Activated T-helper 17 cell treated with anti-CD3 and anti-CD28 coated beads, Interleukin-2, amount 50 U/mL, for 72 hours (primary cell): ENCODE measurements at places on chromosomes 4 and X.
A peak's percentile ranks its signal among the peaks of the same experiment; 100 is the strongest.

- H3K4me3 ChIP-seq: no peak overlapping the region
- H3K27me3 ChIP-seq: no peaks in the 10 kb centered on the region
- no peak for ATAC-seq
- no peak overlapping the region for H3K27ac ChIP-seq
- H3K36me3 ChIP-seq: no peaks in the 10 kb centered on the region
- H3K4me1 ChIP-seq: no peaks in the 10 kb centered on the region
Observed at GRCh38 chrX:108297290-108297689, 140.9 kb downstream of the COL4A6 start.

DNA sequence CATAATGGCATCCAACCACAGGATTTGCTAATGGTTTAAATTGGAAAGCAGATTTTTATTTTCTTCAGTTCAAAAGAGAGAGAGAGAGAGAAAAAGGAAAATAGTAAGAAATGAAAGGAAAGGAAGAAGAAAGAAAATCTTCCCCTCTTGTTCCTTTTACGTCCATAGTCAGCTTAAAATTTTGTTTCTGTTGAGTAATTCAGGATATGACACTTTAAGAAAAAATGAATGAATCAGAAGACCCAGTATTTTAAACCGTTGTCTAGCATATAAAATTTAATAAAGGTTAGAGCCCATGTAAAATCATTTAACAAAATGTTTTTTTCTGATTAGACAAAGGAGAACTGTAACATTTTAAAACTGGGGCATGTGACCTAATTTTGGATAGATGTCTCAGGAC lies 391.8 kb upstream of the EPHA5 start:
- H3K4me1 ChIP-seq: no peaks in the 10 kb centered on the region
- no peak overlapping the region for H3K27ac ChIP-seq
- ATAC-seq: no peak
- H3K36me3 ChIP-seq: no peaks in the 10 kb centered on the region
- H3K4me3 ChIP-seq: no peak overlapping the region

- H3K27ac ChIP-seq: no peak overlapping the region
- no peak for ATAC-seq
- peaks cover 21% of the 10 kb centered on the region for H3K27me3 ChIP-seq
- no peak overlapping the region for H3K4me3 ChIP-seq
Observed at GRCh38 chr4:140004549-140004895, 149.5 kb downstream of the MAML3 start.

DNA sequence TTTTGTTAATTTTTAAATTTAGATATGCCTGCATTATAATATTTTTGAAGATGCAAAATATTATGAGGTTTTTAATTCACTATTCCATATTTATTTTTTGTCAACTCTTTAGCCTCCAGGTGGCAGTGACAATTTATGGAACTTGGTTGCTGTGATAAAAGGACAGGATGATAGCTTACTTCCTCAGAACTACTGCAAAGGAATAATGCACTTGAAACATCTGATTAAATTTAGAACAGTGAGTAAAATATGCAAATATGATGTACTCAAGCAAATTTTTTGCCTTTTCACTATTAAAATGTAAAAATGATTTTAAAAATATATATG lies 45.1 kb downstream of the SPATA4 start:
- H3K4me3 ChIP-seq: no peak overlapping the region
- H3K27me3 ChIP-seq: no peaks in the 10 kb centered on the region
- H3K27ac ChIP-seq: no peak overlapping the region
- H3K4me1 ChIP-seq: no peaks in the 10 kb centered on the region
- no peaks in the 10 kb centered on the region for H3K36me3 ChIP-seq
- no peak for ATAC-seq

GRCh38 chrX:151736685-151737084 lies 2.1 kb downstream of the CNGA2 start:
- H3K27ac ChIP-seq: no peak overlapping the region
- no peaks in the 10 kb centered on the region for H3K4me1 ChIP-seq
- no peak for ATAC-seq
- H3K36me3 ChIP-seq: no peaks in the 10 kb centered on the region
- H3K27me3 ChIP-seq: peaks cover 19% of the 10 kb centered on the region

- H3K36me3 ChIP-seq: no peaks in the 10 kb centered on the region
- no peak for ATAC-seq
- H3K27me3 ChIP-seq: no peaks in the 10 kb centered on the region
Observed at GRCh38 chr4:158783785-158784184, 15.0 kb downstream of the FNIP2 start.

GRCh38 chrX:10851809-10852208 lies 231.4 kb upstream of the MID1 start:
- no peaks in the 10 kb centered on the region for H3K36me3 ChIP-seq
- no peaks in the 10 kb centered on the region for H3K4me1 ChIP-seq
- H3K27me3 ChIP-seq: no peaks in the 10 kb centered on the region
- H3K27ac ChIP-seq: no peak overlapping the region
- no peak overlapping the region for H3K4me3 ChIP-seq
- no peak for ATAC-seq

DNA sequence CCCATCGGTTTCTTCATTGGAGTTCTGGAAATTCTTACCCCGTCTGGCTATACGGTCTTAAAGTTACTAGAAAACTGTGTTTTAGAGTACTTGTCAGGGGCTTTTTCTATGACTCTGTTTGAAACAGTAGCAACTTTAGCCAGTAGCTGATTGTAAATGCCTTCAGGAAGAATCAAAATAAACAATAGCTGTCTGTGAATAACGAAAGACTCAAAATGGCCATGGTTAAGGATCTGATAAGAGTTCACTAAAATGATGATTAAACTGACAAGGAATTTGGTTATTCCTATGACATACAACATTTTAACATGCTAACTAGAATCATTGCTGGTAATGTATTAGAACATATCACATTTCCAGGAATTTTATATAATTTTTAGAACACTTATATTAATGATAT lies 191.0 kb downstream of the EVC2 start:
- no peaks in the 10 kb centered on the region for H3K4me1 ChIP-seq
- no peaks in the 10 kb centered on the region for H3K36me3 ChIP-seq

DNA sequence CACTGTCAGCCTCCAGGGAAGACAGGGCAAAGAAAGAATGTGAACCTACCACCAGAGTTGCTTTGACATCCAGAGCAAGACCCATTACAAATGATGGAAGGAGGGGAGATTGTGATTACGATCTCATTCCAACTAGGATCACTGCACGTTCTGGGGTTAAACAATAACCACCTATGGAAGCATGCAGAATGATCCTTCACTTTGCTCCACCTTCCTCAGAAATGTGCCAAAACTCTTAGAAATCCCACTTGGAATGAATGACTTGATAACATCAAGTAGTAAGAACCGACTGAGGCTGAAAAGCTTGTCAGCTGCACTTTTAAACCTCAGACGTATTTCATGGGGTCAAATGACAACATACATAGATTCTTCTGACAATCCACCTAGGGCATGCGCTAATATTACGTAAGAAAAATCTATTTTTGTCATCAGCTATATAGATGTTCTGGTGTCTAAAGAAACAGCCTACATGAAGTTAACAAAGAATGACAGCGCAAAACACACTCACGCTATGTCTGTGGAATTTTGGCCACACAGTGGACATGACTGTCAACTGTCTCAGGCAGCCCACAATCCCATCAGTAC lies 3.5 kb upstream of the STS start:
- no peak for ATAC-seq
- peaks cover 5% of the 10 kb centered on the region for H3K4me1 ChIP-seq
- H3K36me3 ChIP-seq: peaks cover 6% of the 10 kb centered on the region

GRCh38 chr4:118410138-118410537 lies 57.3 kb upstream of the PRSS12 start:
- H3K27ac ChIP-seq: no peak overlapping the region
- H3K4me3 ChIP-seq: no peak overlapping the region
- ATAC-seq: no peak
- H3K4me1 ChIP-seq: no peaks in the 10 kb centered on the region
- H3K27me3 ChIP-seq: no peaks in the 10 kb centered on the region

GRCh38 chr4:173527103-173527891 lies 2.7 kb downstream of the HAND2 start:
- no peak for ATAC-seq
- no peaks in the 10 kb centered on the region for H3K4me1 ChIP-seq
- H3K36me3 ChIP-seq: peaks cover 18% of the 10 kb centered on the region
- H3K27me3 ChIP-seq: peaks cover 66% of the 10 kb centered on the region
- no peak overlapping the region for H3K27ac ChIP-seq

GRCh38 chr4:11876104-11876503 lies 447.4 kb upstream of the HS3ST1 start:
- ATAC-seq: no peak
- H3K4me3 ChIP-seq: no peak overlapping the region
- no peak overlapping the region for H3K27ac ChIP-seq
- no peaks in the 10 kb centered on the region for H3K36me3 ChIP-seq
- no peaks in the 10 kb centered on the region for H3K27me3 ChIP-seq

- peaks cover 17% of the 10 kb centered on the region for H3K27me3 ChIP-seq
- H3K36me3 ChIP-seq: no peaks in the 10 kb centered on the region
- no peaks in the 10 kb centered on the region for H3K4me1 ChIP-seq
- peak overlapping the region; percentile 28 for H3K27ac ChIP-seq
Observed at GRCh38 chrX:1911401-1912128, 296.7 kb downstream of the ASMT start.

DNA sequence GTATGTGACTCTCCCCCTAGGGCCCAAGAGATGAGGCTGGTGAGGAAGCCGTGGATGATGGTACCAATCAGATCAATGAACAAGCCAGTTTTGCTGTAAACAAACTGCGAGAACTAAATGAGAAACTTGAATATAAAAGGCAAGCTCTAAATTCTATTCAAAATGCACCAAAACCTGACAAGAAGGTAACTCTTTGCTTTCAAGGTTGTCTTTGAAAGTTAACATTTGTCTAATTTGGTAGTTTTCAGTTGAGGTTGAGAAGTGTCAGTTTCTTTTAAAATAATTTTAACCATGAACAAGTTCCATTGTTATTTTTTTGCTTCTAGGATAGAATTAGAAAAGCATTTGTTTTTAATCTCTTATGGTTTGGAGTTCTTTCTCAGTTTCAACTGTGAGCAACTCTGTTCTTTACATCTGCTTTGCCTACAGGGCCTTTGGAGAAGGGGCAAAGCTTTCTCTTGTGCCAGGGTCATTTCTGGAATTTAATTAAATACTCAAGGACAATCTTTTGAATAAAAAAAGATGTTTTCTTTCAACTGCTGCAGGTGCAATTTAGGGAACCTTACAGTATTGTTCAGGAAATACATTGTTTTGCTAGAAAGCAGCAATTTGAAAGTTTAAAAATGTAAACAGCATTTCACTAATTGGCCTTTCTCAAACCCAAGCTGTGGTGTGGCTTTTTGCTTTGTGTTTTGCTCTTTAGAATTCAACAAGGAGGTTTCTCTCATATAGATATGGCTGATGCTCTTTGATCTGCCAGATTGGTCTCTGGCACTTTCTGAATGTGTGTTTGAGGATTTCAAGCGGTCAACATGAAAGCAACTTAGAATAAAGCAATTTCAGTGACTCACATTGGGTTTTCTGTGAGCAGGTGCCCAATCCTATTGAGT lies 62.9 kb downstream of the LRP2BP start:
- peak overlapping the region; percentile 51 for H3K27ac ChIP-seq
- no peak overlapping the region for H3K4me3 ChIP-seq
- ATAC-seq: peak; percentile 90
- peaks cover 12% of the 10 kb centered on the region for H3K4me1 ChIP-seq
- no peaks in the 10 kb centered on the region for H3K27me3 ChIP-seq
- peaks cover 31% of the 10 kb centered on the region for H3K36me3 ChIP-seq

DNA sequence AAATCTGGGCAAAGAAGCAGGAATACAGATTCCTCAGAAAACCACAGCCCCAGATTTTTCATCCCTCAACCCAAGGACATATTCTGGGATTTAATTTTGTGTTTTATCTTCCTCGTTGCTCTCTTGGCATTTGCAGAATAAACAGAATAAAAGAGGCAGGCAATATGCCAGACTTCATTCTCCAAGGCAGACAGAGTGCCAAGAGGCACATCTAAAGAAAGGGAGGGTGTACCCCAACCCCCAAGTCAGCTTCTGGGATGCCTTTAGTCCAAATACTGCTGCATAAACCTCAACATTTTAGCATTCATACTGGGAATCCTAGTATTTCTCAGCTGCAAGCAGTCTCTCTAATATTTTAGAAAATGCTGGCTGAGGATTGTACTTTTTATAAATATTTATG lies 629.2 kb downstream of the KLHL13 start:
- no peak overlapping the region for H3K4me3 ChIP-seq
- ATAC-seq: no peak
- H3K4me1 ChIP-seq: no peaks in the 10 kb centered on the region
- no peaks in the 10 kb centered on the region for H3K27me3 ChIP-seq

DNA sequence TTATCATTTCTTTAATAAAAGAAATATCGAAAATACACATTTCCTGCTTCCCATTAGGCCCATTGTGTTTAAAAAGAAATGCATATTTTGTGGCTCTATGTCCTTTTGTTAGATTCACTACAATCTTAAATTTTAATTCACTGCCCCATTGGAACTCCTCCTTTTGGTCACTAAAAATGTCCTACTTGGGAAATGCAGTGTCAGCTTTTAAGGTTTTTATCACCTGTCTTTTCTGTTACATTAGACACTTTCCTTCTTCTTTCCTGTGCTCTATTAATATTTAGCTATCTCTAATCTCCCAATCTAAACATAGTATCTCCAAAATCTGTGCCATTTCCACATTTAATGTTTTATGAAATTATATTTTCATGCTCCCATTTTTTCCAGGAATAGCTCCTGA lies 164.9 kb upstream of the SPOCK3 start:
- H3K4me1 ChIP-seq: no peaks in the 10 kb centered on the region
- no peak for ATAC-seq
- H3K27me3 ChIP-seq: no peaks in the 10 kb centered on the region
- H3K4me3 ChIP-seq: no peak overlapping the region
- H3K27ac ChIP-seq: no peak overlapping the region
- no peaks in the 10 kb centered on the region for H3K36me3 ChIP-seq

DNA sequence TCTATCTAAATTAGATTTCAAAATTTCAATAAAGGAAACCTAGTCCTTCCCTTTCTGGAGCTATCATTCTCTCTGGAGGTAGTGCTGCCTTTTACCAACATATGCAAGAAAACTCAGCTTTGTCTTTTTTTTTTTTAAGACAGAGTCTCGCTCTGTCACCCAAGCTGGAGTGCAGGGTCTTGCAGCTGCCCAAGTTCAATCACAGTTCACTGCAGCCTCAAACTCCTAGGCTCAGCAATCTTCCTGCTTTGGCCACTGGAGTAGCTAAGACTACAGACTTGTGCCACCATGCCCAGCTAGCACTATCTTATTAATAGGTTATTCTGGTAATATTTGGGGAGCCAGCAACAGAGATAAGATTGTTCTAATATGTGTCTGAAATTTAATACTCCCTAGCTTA lies 12.3 kb downstream of the AASDH start:
- no peak for ATAC-seq
- H3K27me3 ChIP-seq: no peaks in the 10 kb centered on the region
- H3K36me3 ChIP-seq: peaks cover 46% of the 10 kb centered on the region
- H3K4me3 ChIP-seq: no peak overlapping the region
- peaks cover 4% of the 10 kb centered on the region for H3K4me1 ChIP-seq

DNA sequence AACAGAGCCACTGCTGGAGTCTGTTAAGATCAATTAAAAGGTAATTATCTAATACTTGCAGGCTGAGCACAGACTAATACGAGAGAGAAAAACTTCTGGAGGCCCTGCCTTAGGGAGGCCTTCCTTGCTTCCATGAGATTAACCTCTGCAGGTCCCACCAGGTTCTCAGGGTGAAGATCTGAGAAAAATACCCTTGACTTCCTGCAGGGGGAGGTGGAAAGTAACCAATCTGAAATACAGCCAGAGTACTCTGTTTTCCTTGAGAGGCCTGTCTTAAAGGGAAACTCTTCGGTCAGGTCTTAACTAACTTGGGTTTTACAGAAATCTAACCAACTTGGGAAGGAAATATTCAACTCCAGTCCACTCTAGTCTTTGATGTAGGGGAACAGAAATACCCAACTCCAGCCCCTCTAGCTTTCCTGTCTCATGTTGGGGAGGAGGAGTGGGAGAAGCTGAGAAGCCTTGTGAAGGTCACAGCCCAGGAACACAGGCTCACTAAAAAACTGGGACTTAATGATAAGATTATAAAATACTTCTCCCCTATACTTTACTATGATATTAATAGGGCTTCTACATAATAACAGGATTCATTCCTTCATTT lies 77.1 kb downstream of the TBCK start:
- no peaks in the 10 kb centered on the region for H3K4me1 ChIP-seq
- no peak overlapping the region for H3K4me3 ChIP-seq
- H3K27me3 ChIP-seq: no peaks in the 10 kb centered on the region
